ENCODE measurements at places on chromosomes 5 and 9.
A peak's percentile ranks its signal among the peaks of the same experiment; 100 is the strongest.

- no peak for DNase-seq
Observed at GRCh38 chr5:133851521-133851920, 116.9 kb downstream of the C5orf15 start.

DNA sequence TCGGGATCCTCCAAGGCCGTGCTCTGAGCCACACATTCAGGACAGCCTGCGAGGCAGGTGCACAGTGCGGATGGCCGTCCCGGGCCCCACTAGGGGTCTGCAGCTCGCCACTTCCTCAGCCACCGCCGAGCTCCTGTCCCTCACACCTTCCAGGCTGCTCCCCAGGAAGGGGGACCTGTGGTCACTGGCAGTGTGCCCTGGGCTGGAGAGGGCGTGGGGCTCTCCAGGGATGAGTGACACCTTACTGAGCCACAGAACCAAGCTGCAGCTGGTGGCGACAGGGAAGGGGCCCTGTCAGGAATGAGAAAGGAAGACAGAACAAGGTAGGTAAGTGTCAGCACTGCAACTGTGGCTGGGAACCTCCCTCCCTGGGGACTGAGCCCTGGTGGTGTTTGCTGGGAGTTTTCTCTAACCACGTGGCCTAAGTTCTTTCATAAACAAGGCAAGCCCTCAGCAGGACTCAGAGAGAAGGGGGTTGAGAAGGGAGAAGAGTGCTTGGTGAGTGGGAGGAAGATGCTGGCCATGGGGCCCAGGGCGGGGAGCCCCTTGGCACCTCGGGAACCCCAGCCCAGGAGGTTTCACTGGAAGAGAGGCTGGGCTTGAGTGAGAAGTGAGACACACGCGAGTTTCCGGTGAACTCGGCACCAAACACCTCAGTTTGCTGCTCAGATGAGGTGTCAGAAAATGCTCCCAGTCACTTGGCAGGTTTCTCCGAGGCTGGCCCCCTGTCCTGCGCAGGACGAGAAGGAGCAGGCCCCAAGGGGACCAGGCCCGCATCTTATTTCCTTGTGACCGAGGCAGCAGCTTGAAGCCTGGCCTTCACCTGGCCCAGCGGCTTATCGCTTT, 5.2 kb downstream of the IL13 start:
- DNase-seq = no peak

DNA sequence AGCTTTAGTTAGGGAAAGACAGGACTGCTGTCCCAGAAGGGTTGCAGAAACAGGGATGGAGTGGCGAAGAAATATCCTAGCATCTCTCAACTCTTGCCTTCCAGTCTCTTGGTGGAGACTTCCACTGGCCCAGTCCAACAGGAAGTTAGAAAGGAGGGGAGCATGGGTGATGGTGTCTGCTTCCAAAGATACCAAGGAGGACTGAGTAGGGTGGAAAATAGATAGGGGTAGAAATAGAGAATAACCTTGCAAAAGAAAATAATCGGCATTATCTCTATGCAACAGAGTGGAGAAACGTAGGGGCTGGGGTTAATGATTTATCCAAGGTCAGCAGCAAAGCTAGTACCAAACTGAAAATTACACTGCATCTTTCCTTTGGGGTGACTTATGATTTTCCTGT, 242.3 kb downstream of the PSAT1 start:
- DNase-seq = no peak

DNA sequence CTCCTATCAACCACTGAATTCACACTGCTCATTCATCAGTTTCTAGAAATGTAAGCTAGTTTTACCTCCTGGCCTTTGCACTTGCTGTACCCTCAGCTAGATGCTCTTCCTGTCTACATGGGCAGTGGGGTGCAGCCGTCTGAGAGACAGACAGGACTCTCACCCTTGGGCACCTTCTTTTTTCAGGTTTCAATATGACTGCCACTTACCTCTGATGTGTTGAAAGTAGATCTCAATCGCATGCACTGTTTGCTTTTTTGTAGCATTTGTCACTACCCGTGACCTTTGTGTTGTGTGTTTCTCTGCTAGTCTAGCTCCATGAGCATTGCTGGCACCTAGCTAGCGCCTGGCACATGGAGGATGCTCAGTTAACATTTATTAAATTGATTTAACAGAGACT, 403.1 kb upstream of the TRPC7 start:
- DNase-seq = no peak

- peak; percentile 58 for DNase-seq
Observed at GRCh38 chr5:135332519-135333150, 66.4 kb downstream of the MACROH2A1 start.

DNA sequence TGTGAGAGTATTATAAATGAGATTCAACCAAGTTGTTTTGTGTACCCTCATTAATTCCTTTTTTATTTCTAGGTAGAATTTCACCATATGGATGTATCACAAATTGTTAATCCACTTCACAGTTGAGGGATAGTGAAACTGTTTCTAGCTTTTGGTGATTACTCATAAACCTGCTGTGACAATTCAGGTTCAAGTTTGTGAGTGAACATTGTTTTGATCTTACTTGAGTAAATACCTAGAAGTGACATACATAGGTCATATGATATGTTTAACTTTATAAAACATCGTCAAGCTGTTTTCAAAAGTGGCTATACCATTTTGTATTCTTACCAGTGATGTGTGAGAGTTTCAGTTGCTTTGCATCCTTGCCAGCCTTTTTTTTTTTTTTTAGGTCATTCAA, 112.9 kb downstream of the CAMK4 start:
- DNase-seq = no peak

GRCh38 chr9:12680757-12681156, 12.4 kb upstream of the TYRP1 start:
- DNase-seq = no peak

- DNase-seq = no peak
Observed at GRCh38 chr5:153158608-153159007, 331.9 kb upstream of the GRIA1 start.

DNA sequence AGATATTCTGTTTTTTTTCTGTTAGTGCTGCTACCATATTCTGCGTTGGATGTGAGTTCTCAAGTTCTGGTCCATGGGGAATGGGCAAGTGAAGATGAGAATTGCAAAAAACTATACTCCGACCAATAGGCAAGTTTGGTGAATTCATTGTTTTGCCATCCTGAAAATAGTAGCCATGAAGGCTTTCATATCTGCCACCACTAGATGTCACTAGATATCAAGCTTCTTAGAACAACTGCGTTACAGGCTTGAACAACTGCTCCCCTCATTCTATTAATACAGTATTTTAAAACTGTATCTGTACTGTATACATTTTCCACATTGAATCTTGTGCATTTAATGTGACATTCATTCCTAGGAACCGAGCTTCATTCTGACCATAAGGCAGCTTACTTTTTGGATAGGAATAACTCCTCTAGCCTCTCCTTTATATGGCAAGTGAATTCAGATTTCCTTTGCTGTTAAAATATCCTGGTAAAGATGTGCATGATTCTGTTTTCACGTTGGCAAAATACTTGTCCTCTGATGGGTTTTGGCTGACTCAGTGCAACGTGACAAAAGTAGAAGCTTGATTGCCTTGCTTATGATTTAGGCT, 163.6 kb downstream of the SREK1 start:
- peak; percentile 49 for DNase-seq

DNA sequence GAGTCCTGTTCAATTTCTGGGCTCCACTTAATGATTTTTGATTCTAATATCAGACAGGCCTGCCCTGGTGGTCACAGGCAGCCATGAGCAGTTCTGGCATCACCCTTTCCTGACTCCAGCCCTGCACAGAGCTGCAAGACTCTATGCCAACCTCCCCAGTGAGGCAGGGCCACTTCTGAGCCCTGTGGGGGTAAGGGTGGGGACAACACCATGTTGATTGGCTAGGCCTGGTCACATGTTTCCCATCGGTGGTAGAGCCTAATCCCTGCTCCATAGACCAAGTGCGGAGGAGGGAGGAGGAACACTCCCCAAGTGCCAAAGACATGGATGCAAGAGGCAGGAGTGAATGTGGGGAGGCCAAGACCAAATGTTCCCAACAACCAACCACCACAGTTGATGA, 134.6 kb downstream of the PHF2 start:
- no peak for DNase-seq

DNA sequence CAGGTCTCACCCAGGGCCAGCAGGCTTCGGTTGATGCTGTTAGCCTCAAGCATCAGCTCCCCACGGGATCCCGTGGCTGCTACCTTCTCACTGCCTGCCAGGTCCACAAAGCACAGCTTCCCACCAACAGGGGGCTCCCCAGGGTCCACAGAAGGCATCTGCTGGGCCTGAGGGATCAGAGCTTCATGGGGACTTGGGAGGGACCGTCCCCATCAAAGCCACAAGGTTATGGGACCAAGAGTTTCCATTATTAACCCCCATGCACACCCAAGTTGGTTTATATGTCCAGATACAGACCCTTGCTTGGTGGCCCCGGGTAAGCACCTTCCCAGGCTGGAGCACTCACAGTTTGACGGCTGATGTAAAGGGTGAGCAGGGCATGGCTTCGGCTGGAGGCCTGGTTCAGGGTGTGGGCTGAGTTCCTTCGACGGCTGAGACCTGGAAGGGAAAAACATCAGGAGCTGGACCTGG, 3.0 kb downstream of the KIF12 start:
- DNase-seq = no peak

- DNase-seq = peak; percentile 73
Observed at GRCh38 chr5:97071101-97071500, 71.3 kb downstream of the LIX1 start.

- DNase-seq = peak; percentile 60
Observed at GRCh38 chr9:3962971-3963642, 336.8 kb downstream of the GLIS3 start.

GRCh38 chr5:143462431-143462830, 58.9 kb upstream of the NR3C1 start:
- DNase-seq = no peak

- DNase-seq = no peak
Observed at GRCh38 chr5:89268460-89268859, 385.5 kb upstream of the MEF2C start.

DNA sequence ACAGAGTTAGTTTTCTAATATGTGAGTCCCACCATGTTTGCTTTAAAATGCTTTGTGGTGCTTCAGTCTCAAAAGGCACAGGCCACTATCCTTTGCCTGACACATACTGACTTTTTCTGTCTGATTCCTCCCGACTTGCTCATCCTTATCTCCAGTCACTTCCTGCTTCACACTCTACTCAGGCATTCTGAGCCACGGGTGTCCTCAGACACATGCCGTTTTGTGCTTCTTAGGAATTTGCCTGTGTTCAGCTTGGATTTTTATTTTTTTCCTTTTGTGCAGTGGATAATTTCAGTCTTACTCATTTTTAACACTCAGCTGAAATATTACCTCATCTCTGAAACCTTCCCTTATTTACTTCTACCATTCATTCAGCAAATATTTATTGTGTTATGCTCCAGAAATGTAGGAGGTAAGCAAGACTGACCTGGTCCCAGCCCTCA, 54.1 kb downstream of the MAN2A1 start:
- DNase-seq = peak; percentile 63

GRCh38 chr5:960551-960950, 48.1 kb upstream of the NKD2 start:
- DNase-seq = no peak

DNA sequence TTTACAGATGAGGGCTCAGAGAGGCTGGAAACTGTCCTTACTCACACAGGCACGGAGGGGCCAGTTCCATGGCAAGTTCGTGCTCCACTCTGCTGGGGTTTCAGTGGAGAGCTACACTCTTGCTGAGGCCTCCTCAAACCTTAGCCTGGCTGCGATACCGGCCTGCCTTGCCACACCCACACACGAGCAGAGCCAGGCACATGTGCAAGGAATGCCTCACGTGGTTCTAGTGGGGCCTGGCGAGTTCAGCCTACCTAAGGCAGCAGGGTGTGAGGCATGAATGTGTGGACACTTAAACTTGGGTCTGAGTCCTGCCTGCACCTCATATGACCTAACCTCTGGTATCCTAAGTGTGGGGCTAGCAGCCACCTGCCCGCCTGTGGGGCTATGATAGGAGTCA, 21.5 kb upstream of the PRDM12 start:
- no peak for DNase-seq

GRCh38 chr9:93869088-93869487, 86.1 kb downstream of the BARX1 start:
- DNase-seq = no peak

DNA sequence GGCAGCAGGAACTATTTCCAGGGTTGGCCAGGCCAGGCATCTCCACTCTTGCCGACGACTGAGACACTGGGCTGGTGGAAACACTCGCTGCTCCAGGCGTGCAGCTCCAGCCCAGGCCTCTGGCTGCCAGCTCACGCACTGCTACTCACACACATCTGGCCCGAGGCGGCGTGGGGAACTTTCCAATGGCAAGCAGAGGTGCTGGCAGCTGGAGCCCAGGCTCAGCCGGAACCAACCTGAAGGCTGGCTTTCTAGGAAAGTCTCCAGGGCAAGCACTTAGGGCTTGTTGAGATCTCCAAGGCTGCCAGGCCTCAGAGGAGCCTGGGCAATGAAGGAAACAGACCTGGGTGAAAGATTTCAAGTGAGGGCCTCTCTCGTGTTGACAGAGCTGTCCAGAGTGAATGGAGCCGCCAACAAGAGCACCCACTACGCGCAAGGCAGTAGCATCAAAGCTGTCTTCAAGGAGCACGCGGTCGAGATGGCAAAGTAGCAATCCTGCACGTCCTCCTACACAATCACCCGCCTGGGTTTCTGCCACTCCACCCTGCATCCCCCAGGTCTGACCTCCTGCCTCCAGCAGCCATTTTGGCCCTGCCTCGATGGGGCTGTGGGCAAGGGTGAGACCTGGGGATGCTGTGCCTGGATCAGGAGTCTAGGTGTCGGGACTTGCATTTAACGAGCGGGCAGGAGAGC, 14.4 kb downstream of the SH3PXD2B start:
- no peak for DNase-seq

DNA sequence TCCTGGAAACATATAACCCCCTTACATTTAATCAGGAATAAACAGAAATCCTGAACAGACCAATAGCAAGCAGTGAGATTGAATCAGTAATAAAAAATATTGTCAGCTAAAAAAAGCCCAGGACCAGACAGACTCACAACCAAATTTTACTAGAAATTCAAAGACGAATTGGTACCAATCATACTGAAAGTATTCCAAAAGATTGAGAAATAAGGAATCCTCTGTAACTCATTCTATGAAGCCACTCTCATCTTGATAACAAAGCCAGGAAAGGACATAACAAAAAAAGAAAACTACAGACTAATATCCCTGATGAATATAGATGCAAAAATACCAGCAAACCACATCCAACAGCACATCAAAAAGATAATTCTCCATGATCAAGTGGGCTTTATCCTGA, 714.0 kb downstream of the SEMA5A start:
- no peak for DNase-seq

DNA sequence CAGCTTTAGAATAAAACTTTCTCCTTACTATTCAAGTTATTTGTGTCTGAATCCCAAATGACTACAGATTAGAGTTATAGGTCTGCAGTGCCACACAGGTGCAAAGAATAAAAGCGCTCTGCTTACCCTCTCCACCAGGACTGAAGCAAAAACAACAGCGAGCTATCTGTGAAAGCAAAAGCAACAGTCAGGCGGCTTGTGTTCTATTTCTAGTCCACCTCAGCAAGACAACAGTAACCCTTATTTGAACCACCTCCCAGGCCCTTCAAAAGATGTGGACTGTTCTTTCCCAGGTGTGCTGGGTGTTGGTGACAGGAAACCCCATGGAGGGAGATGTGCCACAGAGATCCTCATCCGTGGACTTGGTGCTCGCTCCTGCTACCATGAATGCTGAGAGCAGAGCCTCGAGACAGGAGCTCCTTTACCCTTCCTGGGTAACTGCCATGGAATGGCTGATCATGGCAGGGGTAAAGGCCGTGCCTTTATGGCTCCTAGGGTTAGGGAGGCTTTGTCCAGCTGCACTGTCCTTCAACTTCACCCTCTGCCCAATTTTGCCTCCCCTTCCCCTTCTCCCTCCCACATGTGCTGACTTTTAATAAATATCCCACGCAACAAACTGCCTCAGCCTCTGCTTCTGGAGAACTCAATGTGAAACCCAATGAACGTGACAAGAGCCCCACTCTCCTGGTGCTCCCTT, 108.6 kb downstream of the SERINC5 start:
- no peak for DNase-seq

Data from fibroblast of gingiva (primary cell).